ENCODE measurements at places on chromosomes 11 and 22. TPM values are rescaled to one million over a fixed set of nuclear protein-coding genes. Genes with fewer than 3 reads are reported as not detected.

The VPREB1 gene
- not detected for total RNA-seq

The KRTAP5-2 gene
- total RNA-seq, result not detected

The TRIM49D1 gene
- total RNA-seq, result not detected

The C1QTNF5 gene
- total RNA-seq, result 90.8 TPM

The P2RY2 gene
- 0.18 TPM for total RNA-seq

The KREMEN1 gene
- 5.7 TPM for total RNA-seq

The SUN2 gene
- total RNA-seq, result 69.1 TPM

Data from fibroblast of the aortic adventitia (primary cell).